NCI-H774 (cell line): ENCODE measurements at places on chromosomes 6 and 20.

DNA sequence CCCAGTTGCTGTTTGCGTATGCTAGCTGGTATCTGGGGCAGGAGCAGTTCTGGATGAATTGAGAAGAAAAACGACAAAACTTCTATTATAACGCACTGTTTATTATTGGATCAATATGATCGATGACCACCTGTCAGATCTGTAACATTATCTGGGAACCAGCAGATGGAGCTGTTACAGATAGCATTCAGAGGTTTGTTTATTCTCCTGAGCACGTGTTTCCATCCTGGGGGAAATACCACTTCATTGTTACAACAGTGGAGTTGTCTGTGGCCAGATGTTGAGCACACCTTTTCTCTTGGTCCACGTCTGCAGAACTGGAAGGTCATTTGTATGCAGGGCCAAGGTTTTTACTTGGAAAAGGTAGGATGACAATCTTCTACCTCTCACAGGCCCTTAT lies 16.0 kb upstream of the NKX2-2 start:
- DNase-seq = peak; percentile 66

DNA sequence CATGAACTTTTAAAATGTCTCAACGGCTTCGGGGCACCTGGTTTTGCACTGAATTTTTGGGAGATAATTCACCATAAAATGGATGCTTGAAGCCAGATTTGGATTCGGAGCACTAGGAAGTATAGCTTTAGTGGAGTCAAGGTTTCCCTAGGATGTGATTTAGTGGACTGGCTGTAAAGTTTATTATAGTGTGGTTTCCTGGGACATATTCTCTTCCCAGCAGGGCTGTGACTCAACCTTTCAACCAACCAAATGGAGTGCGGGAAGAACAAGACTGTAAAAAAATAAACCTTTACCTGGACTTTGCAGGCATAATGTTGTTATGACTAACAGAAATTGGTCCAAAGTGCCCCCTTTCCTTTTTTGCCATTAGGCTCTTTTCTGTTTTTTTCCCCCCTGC lies 327.4 kb upstream of the MAN1A1 start:
- DNase-seq = no peak

DNA sequence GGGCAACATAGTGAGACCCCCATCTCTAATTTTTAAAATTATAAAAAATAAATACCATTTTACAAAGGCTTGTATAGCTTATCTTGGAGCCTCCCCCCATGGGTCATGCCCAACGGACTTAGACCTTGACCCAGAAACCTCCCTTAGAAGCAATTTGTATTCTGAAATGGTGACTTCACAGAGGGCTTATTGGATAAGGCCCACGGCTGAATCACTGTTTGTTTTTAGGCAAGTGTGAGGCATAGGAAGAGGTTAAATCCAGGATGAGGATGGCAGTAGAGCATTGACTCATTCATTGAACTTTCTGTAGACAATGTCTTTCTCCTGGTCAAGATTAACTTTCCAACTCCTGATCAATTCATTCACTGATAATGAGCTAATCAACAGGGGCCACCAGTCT lies 6.2 kb upstream of the SNAI1 start:
- no peak for DNase-seq

- no peak for DNase-seq
Measured at GRCh38 chr6:56799989-56800388, 154.9 kb upstream of the BEND6 start.

- no peak for DNase-seq
Measured at GRCh38 chr20:58855506-58856389, 3.2 kb downstream of the GNAS start.

DNA sequence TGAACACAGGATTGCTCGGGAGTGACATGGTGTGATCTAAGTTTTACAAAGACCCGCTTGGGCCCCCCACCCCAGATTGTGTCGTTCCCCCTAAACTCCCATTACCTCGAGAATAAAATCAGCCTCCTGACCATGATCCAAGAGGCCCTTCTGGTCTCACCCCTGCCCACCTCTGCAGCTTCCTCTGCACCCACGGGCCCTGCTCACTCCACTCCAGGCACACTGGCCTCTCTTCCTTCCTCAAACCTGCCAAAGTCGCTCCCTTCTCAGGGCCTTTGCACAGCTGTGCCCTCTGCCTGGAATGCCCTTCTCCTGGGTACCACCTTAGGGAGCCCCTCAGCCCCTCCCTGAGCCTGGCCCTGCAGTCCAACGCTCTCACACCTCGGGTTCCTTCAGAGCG lies 17.9 kb downstream of the TGM2 start:
- DNase-seq = no peak

DNA sequence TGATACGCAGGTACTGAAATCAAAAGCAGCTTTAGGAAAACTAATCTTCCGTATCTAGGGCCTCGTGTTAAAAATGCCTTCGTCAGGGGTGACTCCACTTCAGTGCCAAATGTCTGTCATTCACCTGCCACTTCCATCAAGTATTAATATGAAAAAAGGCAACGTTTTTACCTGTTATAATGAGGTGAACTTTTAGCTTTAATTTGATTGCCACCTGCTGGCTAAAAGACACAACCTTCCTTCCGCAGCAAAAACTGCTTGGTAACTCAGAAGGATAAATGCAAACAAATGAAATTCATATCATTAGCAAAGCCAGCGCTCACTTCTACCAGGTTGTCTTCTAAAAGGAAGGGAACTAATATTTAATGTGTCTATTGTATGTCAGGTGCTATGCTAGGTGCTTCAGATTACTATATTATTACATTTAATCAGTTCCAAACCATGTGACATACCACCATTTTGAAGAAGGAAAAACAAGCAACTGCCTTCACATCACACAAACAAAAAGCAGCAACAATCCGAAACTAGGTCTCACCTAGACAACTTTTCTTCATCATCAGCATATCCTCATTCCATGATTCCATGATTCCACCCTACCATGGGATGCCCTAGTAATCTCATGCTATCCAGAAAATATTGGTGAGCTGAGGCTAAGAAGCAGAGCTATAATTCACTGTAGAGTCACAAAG lies 20.6 kb upstream of the ARHGAP18 start:
- peak; percentile 27 for DNase-seq

- no peak for DNase-seq
Measured at GRCh38 chr20:3973705-3974104, 41.7 kb downstream of the RNF24 start.

DNA sequence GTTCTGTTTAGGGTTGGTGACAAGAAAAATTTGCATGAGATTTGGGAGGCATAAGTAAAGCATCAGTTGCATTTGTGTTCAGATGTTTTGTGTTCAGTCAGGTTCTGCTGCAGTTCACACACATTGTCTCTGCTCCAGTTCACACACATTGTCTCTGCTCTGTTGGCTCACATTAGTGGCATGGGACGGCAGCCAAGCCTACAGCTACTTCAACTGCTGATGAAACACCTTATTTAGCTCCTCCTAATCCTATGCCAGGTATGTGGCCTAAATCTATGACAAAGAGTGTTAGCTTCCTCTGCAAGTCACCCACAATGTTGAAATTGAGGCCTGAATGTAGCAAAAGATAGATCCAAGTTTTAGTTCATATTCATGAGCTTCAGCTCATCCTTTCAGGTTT lies 278.1 kb upstream of the SYNCRIP start:
- peak; percentile 54 for DNase-seq

- DNase-seq = peak; percentile 36
Measured at GRCh38 chr6:31681135-31681671, 336 bp upstream of the LY6G5C start.
